ENCODE measurements at places on chromosomes 2 and 18. TPM values are rescaled to one million over a fixed set of nuclear protein-coding genes. Genes with fewer than 3 reads are reported as not detected.

- no peak for DNase-seq
These were observed 56.5 kb upstream of the CYRIA start for GRCh38 chr2:16722126-16722525.

Gene CPSF3
- polyA plus RNA-seq: 24.1 TPM

Gene TIMM21
- polyA plus RNA-seq: 32.4 TPM

DNA sequence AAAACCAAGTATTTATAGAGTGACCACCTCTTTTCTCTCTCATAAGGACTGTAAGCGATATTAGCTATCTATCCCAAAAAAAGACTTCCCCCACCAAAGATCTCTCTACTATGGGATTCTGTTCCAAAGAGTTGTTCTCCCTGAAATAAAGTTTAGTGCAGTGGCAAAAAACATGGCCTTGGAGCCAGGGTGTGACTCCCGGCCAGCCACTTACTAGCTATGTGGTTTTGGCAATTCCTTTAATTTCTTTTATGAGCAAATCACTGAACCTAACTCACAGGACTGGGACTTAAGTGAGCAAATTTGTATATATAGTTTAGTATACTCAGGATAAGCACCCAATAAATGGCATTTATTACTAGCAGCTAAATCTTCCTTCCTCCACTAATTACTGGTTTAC, 42.6 kb downstream of the SESTD1 start:
- no peak for DNase-seq

- peak; percentile 14 for DNase-seq
These were observed 368.0 kb upstream of the RAB6C start for GRCh38 chr2:129611471-129611870.
